SW480 (cell line): ENCODE measurements at places on chromosomes 2 and 18.

DNA sequence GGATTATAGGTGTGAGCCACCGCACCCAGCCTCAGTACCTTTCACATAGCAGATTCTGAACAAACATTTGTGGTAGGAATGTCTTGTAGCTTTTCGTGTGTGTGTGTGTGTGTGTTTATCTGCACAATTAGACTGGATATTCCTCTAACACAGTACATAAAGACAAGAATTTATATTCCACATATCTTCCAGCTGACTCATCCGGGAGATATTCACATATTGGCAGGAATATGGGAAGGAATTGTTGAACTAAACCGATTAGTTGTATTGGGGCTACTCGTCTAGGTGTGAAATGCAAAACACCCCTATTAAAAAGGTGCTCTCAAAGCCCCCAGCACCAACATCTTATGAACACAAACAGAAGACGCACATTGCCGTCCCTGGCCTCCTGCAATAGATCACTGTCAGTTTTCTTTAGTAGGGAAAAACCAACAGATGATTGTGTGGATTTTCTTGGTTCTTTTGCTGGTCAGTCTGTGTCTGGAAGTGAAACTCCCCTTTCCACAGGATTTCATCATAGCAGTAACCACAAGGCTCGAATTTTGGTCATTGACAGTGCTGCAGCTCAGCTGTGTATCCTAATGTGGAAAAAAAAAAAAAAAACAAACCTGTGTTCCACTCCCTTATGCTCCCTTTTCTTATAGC lies 208.5 kb upstream of the ACVR2A start:
- peak; percentile 22 for DNase-seq

GRCh38 chr18:37663446-37663845 lies 97.8 kb upstream of the CELF4 start:
- DNase-seq: no peak

GRCh38 chr2:166609183-166609959 lies 115.3 kb upstream of the SCN7A start:
- no peak for DNase-seq

DNA sequence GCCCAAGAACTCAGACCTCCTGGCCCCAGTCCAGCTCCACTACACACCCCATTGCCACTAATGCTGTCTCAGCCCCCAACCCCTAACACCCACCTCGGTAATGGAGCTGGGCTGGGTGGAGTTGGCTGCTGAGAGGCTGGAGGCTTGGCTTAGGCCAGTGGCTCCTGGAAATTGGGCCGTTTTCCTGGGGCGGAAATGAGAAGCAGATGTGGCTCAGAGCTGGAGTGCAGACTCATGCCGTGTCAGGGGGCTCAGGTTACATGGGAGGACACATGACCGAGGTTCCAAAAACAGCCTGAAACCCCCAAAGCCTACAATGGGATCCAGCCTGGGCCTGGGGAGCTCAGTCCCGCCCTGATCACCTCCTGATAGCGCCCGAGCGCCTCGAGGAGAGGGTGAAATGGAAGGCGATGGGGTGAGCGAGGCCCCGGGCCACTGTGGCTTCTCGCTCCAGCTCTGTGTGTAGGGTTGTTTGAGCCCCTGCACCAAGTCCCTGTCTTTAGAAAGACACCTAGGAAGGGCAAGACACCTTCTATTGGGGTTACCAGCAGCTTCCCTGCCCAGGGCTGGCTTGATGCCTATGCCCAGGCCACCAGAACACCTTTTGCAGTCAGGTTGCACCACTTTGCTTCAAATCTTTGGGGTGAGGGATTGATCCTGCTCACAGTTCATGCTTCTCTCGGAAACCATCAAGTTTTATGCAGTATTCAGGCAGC lies 175.7 kb upstream of the HAAO start:
- DNase-seq: no peak

GRCh38 chr18:7303316-7304060 lies 72.6 kb downstream of the LRRC30 start:
- DNase-seq: no peak
